ENCODE measurements at places on chromosomes 12 and 14.

GRCh38 chr12:57632073-57632957 lies 686 bp downstream of the B4GALNT1 start:
- DNase-seq, result peak; percentile 17

- DNase-seq, result no peak
Measured at GRCh38 chr12:67344979-67345710, 76.0 kb downstream of the CAND1 start.

GRCh38 chr12:6322969-6323339 lies 12.5 kb downstream of the PLEKHG6 start:
- no peak for DNase-seq

- peak; percentile 14 for DNase-seq
Measured at GRCh38 chr12:54378796-54379397, 5.6 kb downstream of the ZNF385A start.

- no peak for DNase-seq
Measured at GRCh38 chr12:65640489-65640901, 183.8 kb upstream of the HMGA2 start.

DNA sequence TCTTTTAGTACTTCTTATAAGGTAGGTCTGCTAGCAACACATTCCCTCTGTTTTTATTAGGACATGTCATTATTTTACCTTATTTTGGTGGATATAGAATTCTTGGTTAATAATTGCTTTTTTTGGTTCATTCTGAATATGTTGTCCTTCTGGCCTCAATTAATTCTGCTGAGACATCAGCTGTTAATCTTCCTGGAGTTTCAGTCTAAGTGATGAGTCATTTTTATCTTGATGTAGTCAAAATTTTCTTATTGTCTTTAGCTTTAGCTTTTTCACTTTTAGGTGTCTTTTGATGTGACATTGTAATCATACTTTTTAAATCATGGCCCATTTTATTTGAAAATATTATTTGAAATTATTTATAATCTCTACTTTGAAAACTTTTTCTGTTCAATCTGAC lies 104.9 kb upstream of the PMCH start:
- DNase-seq, result no peak

DNA sequence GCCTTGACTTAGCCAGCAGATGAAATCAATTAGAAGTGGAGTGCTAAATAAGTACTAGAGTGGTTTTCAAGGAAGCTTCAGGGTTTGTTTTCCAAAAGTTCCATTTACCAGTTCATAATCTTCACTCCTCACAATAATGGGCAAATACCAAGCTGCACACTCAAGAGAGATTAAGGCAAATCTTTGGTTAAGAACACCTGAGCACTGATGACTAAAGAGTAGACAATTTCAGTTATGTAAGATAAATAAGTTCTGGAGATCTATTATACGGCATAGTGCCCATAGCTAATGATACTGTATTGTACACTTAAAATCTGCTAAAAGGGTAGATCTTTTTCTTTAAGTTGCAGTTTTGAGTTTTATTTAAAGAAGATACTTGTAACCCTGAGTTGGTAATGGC lies 125.0 kb downstream of the ARMH4 start:
- no peak for DNase-seq

- DNase-seq, result no peak
Measured at GRCh38 chr14:92924247-92924646, 1.3 kb downstream of the CHGA start.

DNA sequence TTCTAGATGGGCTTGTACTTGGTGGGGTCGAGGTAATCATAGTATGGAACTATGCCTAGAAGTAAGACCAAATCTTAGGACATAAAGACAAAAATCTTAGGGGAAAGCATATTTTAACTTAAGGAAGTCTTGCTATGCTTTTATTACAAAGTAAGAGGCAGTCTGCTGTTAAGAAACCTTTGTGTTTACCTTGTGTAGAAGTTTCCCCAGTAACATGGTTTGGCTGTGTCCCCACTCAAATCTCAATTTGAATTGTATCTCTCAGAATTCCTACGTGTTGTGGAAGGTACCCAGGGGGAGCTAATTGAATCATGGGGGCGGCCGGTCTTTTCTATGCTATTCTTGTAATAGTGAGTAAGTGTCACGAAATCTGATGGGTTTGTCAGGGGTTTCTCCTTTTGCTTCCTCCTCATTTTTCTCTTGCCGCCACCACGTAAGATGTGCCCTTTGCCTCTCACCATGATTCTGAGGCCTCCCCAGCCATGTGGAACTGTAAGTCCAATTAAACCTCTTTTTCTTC lies 162.5 kb upstream of the ABCD2 start:
- no peak for DNase-seq

- no peak for DNase-seq
Measured at GRCh38 chr12:127194176-127194575, 1072.8 kb upstream of the TMEM132C start.

DNA sequence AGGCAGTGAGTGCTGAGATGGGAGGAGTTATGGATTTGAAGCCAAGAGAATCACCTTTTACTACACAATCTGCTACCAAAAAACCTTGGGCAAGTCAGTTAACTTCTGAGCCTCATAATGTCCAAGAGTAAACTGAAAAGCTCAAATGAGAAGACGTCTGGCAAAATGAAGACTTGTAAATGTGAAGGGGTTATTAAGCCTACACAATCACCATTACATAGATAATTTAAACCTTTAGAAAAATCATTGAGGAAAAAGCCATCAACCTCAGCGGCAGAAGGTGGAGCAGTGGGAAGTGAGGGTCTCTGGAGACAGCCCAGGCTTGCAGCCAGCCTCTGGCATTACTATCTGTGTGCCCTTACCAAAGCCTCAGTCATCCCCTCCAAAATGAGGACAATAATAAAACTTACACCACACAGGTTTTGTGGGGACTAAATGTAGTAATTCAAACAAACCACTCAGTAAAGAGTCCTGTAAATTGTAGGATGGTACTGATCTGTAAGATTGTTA lies 50.5 kb upstream of the CCDC175 start:
- DNase-seq, result no peak

- DNase-seq, result peak; percentile 20
Measured at GRCh38 chr12:50195832-50196231, 28.7 kb upstream of the CERS5 start.

DNA sequence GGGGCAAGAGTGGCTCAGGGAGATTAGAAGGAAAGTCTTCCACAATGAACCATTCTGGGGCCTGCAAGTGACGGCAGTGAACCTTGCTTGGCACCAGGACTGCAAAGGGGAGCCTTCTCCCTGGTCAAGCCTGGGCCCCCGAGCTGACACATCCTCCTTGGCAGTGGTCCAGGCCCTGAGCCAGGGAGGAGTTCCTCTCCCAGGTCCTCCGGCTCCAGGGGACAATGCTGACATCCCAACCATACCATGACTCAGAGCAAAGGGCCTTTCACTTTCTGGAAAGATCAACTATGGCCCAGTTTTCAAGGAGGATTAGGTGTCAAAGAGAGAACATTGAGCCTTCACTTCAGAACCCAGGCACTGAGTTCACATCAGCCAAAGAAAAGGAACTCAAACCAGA lies 756.5 kb upstream of the TBX3 start:
- DNase-seq, result no peak

- no peak for DNase-seq
Measured at GRCh38 chr12:68239309-68239982, 13.8 kb upstream of the IL26 start.

GRCh38 chr12:127273626-127274025 lies 993.3 kb upstream of the TMEM132C start:
- DNase-seq, result no peak

DNA sequence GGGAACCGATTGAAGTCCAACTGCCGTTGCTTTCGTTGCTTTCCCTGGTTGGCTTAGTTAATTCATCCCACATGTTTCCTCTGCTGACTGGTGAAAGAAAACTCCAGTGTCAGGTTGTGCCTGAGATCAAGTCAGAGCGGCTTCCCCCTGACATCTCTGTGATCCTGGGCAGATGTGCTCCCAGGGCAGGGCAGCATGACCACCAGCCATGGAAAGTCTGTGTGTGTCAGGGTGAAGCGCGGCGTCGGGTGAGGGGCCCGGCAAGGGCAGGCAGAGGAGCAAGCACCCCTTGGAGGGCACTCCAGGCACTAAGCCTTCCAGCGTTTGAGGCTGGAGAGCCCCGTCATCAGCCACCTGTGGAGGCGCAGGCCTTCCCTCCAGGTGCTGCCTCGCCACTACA lies 54.5 kb upstream of the IGF1 start:
- DNase-seq, result no peak

GRCh38 chr14:22598896-22599244 lies 770 bp downstream of the ABHD4 start:
- DNase-seq, result peak; percentile 34

DNA sequence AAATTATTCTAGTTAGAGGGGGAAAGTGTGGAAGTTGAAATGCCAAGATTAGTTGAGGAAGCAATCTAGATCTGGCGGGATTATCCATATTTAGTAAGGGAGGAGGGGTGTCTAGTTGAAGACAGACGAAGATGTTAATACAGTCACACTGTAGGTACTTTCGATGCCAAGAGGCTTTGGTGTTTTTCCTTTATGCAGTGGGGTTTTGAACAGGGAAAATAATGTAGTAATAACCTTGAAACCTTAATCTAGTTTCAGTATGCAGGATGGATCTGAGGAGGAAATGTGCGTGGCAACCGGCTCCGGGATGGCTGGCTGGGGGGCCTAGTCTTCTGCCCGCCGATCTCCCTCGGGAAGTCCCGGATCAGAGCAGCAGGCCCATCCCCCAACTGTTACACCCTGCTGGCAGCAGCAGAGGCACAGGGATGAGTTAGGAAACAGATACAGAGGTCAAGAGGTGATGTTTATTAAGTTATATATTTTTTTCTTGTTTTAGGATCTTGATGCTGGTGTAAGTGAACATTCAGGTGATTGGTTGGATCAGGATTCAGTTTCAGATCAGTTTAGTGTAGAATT lies 27.4 kb downstream of the MDM2 start:
- DNase-seq, result no peak

DNA sequence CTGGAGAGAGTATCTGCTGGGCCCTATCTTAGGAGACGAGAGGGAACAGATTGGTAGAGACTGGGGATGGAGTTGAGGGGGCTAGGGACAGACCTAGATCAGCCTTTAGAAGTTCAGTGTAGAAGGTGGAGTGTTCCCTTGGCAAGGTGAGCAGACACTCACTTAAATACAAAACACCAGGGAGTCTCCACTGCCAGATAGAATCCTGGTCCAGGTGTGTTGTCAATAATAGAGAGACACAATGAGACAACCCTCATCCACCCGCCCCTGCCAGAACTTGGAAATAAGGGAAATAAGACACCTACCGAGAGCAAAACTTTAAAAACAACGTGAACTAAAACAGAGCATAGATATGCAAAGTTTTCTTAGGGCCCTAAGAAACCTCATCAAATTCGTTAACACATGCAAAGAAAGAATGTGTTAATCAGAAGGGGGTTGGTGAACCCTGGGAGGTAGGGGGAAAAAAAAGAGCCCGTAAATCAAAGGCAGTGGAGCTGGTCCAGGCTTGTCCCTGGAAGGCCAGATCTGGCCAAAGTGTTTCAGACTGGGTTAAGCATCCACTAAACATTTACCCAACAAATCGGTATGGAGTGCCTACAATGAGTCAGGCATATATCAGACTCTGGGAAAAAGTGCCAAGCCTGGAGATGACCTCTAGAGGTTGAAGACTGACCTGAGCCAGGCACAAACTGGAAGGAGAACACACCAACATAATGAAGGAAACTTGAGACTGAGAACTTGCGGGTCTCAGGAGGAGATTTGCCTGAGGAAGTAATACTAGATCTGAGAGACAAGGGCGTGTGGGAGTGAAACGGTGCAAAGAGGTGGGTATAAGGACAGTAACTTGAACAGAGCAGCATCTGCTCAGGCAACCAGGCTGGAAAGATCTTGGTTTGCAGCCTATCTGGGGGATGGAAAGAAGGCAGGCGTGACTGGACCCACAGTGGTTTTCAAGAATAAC lies 37.0 kb upstream of the OTX2 start:
- no peak for DNase-seq

GRCh38 chr14:95275494-95275893 lies 44.2 kb downstream of the CLMN start:
- DNase-seq, result no peak

- DNase-seq, result no peak
Measured at GRCh38 chr14:83992857-83993256, 1537.1 kb upstream of the FLRT2 start.

- DNase-seq, result no peak
Measured at GRCh38 chr12:15982921-15983320, 71.8 kb downstream of the DERA start.

GRCh38 chr14:37023875-37024565 lies 148.4 kb downstream of the SLC25A21 start:
- DNase-seq, result no peak

Data from NCI-H1105 treated with DMSO at 0.1 percent for 48 hours (cell line).